T-cell (primary cell): ENCODE measurements at places on chromosomes 5 and 9.

- DNase-seq = no peak
These were observed 291.7 kb downstream of the TMEM167A start for GRCh38 chr5:82785456-82785855.

GRCh38 chr9:115587310-115587709, 469.4 kb upstream of the TNC start:
- no peak for DNase-seq

DNA sequence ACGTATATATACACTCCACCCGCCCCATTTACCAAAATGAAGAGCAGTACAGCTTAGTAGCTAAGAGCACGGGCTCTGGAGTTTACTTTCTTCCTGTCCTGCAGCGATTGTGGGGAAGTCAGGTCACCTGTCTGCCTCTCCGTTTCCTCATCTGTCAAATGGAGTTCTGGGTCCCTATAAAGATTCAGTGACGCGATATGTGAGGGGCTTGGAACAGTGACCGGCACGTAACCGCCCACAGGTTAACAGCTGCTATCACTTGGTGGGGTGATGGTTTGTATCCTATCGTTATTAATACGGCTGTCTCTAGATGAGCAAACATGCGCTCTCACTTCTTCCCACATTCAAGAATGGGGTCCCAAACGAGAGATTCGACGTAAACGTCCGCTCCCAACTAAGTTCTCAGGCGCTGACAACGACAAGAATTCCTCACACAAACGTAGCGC, 426 bp downstream of the FAM114A2 start:
- DNase-seq = peak; percentile 33

DNA sequence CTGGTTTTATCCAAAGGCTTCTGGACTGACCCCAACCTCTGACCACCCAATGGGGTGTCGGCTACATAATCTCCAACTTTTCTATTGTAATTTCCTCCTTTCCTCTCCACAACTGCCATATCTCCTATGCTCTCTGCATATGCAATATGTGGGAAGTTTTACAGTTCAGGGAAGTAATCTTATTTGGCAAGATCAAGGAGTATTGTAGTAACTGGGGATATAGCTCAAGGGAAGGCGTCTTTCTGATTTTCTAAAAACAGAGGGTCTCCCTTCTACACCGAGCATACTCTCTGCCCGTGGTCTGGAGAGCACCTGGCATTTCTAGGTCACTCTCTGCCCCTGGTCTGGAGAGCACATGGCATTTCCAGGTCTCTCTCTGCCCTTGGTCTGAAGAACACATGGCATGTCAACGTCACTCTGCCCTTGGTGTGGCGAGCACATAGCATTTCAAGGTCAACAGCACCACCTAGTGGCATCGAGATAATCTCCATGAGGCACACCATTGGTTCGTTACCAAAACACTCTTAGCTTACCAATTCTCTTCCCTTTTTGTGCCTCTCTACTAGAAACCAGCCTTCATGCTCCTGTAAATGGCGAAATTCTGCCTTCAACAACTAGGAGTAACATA, 616.4 kb upstream of the NUDT12 start:
- no peak for DNase-seq

DNA sequence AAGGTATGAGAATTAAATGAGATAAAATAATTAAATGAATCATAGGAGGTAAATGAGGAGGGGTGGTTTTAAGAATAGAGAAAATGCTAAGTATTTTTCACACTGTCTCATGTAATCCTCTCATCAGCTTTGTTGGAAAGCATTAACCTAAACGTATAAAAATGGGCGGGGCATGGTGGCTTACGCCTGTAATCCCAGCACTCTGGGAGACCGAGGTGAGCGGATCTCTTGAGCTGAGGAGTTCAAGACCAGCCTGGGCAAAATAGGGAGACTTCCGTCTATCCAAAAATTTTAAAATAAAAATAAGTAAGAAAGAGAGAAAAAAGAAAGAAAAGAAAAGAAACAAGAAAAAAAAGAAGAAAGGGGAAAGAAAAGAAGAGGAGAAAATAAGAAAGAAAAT, 1.9 kb upstream of the RFK start:
- no peak for DNase-seq

DNA sequence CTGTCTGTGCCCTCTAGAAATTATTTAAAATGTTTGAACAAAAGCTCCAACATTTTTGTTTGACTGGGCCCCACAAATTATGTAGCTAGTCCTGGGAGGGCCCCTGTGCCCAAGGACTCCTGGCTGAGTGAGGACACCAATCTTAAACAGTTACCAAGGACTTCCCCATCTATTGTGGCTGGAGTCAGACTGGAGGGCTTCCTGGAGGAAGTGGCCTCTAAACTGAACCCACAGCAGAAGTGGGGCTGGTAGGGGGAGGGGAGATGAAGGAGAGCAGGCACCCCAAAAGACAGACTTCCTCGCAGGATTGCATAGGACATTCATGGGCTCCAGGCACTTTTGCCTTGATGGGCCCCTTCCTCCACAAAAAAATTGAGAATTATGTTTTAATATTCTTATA, 8.1 kb downstream of the ADAMTS13 start:
- DNase-seq = no peak
